Spinal cord (tissue), 10 donors: ENCODE measurements at places on chromosomes 2 and 18. TPM values are rescaled to one million over a fixed set of nuclear protein-coding genes. Genes with fewer than 3 reads are reported as not detected.

- DNase-seq = no peak
These were observed 5.2 kb upstream of the MAP3K2 start for GRCh38 chr2:127392828-127393578.

GRCh38 chr2:27309651-27310050 lies 1.4 kb upstream of the UCN start:
- no peak for DNase-seq

DNA sequence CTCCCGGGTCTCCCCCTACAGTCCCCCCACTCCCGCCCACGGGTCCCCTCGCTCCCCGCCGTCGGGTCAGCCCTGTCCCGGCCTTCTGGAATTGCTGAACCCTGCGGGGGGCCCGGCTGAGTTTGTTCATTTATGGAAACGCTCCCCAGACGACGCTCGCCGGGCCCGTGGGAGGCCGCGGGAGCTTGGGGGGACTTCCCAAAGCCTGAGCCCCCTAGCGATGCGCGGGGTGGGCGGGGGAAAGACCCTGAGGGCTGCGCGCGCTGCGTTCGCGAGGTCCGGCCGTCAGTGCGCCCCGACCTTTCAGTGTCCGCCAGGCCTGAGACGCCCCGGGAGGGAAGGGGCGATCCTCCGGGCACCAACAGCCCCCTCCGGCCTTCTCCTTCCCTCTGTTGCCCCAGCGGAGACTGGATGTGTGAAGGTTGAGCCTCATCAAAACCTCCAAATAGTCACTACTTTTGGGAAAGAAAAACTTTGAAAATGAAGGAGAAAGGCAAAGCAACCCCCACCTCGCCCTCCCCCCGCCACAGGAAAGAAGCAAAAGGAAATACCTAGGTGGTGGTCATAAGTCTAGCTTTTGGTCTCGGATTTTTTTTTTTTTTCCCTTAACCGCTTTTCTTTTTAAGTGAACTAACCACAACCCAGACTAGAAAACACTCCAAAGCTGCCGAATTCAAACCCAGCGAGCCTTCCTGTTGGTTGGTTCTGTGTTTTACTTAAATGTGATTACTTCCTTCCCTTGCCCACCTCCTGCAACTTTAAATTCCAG lies 509 bp upstream of the CYS1 start:
- DNase-seq = no peak

- no peak for DNase-seq
These were observed 81.8 kb downstream of the C1QL2 start for GRCh38 chr2:119076713-119077112.

DNA sequence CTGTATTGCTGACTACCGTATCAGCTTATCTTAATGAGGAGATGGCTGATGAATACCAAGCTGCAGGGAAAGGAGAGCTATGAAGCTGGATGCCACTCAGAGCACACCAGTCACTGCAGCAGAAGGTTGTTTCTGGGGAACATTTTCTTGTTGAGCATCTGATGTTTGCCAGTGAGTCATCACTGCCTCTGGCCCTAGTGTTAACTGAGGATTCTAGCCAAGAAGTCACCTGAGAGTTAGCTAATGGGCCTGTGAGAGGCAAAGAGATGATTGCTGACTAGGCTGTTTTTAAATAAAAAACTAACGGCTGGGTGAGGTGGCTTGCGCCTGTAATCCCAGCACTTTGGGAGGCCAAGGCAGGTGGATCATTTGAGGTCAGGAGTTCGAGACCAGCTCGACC lies 37.9 kb downstream of the CCDC150 start:
- DNase-seq = no peak

DNA sequence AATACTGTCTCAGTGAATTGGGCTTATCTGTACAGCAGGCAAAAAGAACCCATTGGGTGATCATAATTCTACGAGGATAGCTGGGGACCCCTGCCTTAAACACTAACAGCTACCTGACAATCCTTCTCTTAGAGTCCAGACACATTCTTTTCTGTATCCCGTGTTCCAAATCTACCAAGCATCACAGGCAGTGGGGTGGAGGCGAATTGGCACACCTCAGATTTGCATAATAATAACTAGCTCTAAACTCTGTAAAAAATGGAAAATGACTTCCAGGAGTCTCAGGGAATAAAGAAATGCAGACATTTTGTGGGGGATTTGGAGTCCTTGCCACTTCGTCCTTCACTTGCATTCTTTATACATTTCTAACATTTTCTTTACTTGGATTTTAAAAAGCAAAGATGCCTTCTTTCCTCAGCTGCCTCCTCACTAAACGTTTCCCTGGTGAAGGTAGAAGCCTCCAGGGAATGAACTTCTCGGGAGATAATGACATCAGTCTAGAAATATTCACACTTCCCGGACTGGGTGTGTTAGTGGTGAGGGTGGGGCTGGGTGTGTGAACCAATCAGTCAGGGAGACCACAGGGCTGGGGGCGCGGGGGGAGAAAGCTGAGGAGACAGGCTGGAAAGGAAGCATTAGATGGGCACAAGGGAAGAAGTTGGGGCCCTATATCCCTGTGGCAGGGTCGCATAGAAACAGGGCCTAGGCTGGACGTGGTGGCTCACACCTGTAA lies 59.1 kb upstream of the BOD1L2 start:
- DNase-seq = no peak

DNA sequence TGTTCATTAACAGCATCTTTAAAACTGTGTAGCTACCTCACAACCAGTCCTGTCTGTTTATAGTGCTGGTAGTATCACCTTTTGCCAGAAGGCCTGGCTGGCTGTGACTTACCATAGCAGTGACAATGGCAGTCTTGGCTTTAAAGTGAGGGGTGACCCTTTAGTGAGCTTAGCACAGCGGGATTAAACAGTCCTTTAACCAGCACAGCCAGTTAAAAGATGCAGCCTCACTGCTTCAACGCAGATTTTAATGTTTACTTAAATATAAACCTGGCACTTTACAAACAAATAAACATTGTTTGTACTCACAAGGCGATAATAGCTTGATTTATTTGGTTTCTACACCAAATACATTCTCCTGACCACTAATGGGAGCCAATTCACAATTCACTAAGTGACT lies 7.0 kb downstream of the RRM2 start:
- no peak for DNase-seq

Gene IL1RL2
- 1.5 TPM for polyA plus RNA-seq

Gene NFE2L2
- 62.8 TPM for polyA plus RNA-seq

Gene AQP12A
- 0.62 TPM for polyA plus RNA-seq

Gene RSAD2
- polyA plus RNA-seq = 2.1 TPM

Gene DPP4
- 1.2 TPM for polyA plus RNA-seq

Gene ANKRD30B
- 0.81 TPM for polyA plus RNA-seq

Gene SH2D6
- polyA plus RNA-seq = 2.1 TPM

Gene CNGA3
- polyA plus RNA-seq = 15.2 TPM

Gene ALPI
- not detected for polyA plus RNA-seq

Gene NEU2
- polyA plus RNA-seq = not detected
